ENCODE measurements at places on chromosomes 6 and 20.
A peak's percentile ranks its signal among the peaks of the same experiment; 100 is the strongest.

- DNase-seq, result peak; percentile 34
Measured at GRCh38 chr6:149750136-149750609, 632 bp downstream of the PCMT1 start.

DNA sequence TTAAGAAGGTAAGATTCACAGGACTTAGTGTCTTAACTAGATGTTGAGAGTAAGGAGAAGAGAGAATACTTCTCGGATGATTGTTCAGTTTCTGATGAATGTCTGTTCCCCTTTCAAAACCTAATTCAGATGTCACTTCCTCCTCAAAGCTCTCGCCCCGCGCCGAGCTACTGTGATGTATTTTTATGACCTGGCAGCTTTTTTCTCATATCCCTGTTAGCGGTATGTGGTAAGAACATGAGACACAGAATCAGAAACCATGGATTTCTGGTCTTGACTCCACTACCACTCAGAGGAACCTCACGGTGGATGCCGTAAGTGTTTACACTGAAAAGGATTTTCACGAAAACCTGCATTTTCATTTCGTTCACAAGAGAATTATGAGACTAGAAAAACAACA lies 48.4 kb downstream of the CEP43 start:
- DNase-seq, result no peak

DNA sequence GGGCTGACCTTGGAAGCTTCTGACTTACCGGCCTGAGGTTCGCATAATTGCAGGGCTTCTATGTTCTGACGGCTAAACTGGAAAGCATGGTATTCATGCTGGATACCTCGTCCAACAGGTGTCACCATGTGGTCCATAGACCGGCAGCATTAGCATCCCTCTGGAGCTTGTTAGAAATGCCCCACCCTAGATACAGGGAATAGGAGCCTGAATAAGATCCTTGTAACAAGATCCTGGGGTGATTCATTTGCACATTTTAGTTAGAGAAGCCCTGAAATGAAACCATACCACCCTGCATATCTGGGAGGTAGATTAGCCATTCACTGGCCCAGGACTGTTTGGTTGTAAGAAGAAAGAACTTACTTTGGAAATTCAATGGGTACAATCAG lies 77.7 kb downstream of the TMEM170B start:
- peak; percentile 36 for DNase-seq

DNA sequence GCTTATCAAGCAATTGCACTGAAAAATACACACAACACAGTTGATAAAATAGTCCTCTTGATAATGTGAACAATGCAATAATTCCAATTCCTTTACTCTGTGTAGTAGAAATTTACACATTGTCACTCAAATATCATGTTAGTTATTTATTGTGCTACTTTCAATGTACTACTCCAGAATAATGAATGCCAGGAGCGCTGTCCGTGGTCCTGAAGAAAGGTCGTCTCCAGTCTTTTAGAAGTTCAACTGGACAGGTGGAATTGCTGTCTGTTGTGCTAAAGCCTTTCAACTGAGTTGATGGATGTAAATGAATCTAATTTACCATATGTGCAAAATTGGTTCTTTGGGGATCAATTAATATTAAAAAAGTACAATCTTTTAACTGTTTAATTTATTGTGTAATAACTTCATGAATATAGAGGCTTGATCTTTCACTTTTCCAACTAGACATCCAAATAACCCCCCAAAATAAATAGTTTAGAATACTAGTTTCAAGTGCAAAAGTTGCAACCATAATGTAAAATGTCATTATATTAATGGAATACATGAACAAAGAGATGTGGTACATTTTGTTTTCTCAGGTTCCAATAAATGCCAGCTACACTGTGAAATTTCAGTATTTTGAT lies 3.2 kb downstream of the GRIK2 start:
- DNase-seq, result no peak

- no peak for DNase-seq
Measured at GRCh38 chr6:160986851-160987250, 4.7 kb upstream of the MAP3K4 start.

DNA sequence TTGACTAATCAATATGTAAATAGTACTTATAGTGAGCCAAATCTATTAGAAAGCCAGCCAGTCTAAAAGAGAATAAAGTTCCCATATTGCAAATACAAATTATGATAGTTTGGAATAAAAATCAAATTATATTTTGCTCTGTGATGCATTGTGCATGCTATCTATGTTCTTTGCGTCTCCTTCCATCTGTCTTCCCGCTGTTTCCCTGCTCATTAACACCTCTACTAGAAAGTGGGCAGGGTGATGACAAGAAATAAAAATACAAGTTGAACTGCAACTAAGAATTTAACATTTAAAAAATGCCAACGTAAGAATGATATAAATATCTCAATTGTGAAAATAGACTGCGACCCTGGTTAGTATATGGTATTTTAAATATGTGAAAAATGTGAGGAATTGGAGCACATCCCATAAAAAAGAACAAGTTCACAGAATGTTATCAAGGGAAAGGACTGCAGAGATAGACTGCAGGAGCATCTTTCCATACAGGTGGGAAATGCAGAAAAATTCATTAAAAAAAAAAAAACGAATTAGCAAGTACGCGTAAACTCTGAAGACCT lies 157.6 kb upstream of the PDE7B start:
- no peak for DNase-seq

- DNase-seq, result peak; percentile 23
Measured at GRCh38 chr6:2426561-2427340, 181.3 kb upstream of the GMDS start.

DNA sequence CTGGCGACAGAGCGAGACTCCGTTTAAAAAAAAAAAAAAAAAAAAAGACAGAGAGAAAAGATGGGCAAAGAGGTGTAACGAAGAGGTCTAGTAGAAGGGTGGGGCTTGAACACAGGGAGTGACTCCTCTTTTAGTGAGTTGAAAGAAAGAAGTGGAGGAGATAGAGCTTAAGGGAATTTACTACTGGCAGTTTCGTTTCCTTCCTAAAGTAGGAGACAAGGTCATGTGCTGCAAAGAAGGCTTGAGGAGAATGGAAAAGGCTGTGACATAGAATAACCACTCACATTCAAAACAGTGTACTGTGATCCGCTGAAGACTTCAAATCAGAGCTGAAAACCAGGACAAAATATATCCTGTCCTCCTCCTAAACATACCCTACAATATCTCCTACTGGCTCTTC lies 63.8 kb upstream of the EIF2S2 start:
- DNase-seq, result no peak

DNA sequence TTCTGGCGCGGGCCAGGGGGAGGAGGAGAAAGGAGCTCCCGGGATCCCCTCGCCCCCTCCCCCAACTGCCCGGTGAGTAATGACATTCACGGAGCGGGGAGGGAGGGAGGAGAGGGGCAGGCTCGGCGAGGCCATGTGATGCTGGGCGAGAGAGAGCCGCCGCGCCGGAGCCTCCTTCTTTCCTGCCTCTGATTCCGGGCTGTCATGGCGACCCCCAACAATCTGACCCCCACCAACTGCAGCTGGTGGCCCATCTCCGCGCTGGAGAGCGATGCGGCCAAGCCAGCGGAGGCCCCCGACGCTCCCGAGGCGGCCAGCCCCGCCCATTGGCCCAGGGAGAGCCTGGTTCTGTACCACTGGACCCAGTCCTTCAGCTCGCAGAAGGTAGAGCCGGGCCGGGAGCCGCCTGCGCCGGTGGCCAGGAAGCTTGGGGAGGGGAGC lies at the start of gene GDAP1L1:
TSS of gene GDAP1L1 (plus strand) at position 178 of the 441 bp plus-strand sequence. CDS start at position 205, 27 bp downstream.
- DNase-seq, result no peak

GRCh38 chr6:155187106-155187505 lies 76.7 kb upstream of the CLDN20 start:
- no peak for DNase-seq

DNA sequence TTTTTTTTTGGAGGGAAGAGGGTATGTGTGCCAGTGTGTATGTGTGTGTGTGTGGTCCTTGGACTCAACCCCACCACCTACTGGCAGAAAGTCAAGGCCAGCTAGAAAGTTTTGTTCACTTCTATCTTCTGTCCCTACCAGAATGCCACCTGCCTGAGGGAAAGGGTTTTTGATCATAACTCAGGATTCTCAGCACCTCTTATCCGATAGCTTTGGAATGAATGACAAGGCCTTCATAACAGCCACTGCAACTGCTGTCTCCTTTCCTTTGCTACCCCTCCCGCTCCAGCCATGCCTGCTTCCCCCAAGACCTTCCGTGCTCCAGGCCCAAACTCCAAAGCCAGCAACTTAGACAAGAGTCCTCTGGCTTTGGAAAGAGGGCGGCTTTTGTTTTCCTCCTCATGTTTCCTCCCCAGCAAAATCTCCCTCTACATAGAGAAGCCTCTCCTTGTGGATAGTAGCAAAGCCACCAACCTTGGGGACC lies 18.7 kb downstream of the BTN3A1 start:
- DNase-seq, result peak; percentile 6

GRCh38 chr6:111114482-111114881 lies 27.2 kb downstream of the SLC16A10 start:
- no peak for DNase-seq

GRCh38 chr20:63736893-63737694 lies 630 bp downstream of the LIME1 start:
- DNase-seq, result no peak
